NCI-H2171 treated with DMSO at 0.1 percent for 48 hours (cell line): ENCODE measurements at places on chromosomes 5 and 9.
A peak's percentile ranks its signal among the peaks of the same experiment; 100 is the strongest.

- no peak for DNase-seq
Observed at GRCh38 chr9:133474215-133474614, 4.7 kb downstream of the SLC2A6 start.

DNA sequence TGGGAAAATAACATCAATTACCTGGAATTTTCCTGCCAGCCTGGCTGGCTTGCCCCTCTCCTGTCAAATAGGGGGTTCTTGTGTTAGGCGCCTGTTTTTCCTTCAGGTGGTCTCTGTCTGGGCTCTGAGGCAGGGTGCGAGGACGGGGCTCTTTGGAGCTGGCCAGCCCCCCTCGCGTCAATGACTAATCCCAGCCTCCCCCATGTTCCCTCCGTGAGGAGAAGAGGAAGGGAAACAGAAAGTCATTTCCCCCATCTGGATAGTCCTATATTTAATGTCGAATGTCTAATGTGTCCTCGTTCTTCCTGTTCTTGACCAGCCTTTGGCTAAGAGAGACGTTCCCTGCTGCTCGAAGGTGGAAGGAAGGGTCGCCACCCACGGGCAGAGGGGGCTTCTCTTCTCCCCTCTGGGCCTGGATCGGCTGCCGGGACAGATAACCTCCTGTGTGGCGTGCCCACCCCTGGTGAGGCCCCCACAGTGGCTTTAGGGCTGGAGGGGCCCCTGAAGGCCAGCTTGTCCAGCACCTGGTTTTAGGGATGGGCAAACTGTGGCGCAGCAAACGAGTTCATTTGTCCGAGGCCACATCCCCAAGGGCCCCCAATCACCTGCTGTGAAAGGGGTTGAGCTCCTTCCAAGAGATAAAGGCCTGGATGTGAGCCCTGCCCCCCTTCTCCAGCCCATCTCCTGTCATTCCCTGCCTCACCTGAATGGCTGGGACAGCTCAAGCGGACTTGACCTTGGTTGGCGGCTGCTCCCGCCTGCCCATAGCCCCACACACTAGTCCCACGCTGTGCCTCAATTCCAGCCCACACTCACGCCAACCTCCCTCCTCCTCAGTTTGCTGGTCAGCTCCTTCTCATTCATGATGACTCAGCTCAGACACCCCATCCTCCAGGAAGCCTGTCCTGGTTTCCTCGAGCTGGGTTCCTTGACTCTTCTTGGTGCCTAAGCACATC, 35.9 kb upstream of the UNC5A start:
- no peak for DNase-seq

DNA sequence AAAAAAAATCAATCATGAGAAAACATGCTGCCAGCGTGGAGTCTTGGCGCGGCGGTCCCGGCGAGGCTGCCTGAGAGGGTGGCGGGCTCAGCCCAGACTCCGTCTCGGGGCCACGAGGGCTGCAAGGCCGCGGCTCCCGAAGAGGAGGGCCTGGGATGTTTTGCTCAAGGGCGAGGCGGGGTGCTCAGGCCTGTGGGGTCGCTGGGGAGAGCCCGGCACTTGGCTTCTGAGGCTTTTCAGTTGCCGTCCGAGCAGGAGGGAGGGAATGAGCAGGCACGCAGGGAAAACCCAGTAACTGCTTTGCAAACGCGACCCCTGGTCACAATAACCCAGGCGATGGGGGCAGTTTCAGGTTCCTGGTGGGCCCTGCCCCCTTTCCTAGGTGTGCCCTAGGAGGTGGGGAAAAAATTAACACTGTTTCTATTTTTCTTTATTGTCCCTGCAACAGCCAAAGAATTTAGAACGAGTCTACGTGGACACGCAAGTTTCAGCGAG, 3.2 kb upstream of the IRX2 start:
- DNase-seq, result no peak

DNA sequence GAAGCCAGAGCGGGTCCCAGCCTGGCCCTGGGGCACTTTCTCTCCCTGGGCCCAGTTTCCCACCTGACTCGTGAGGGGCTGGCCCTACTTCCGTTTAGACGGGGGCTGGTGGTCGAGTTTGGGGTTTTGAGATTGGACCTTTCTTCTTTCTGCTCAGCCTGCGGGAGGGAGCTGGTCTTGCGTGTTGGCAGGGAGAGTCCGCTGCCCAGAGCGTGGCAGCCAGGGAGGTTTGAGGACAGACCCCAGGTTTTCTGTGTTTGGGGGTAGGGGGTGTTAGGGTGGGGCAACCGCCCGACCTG, 6.0 kb upstream of the PITX1 start:
- no peak for DNase-seq

GRCh38 chr5:74205767-74206578, 434.6 kb downstream of the ENC1 start:
- DNase-seq, result peak; percentile 76

GRCh38 chr5:35274839-35275509, 44.7 kb upstream of the PRLR start:
- no peak for DNase-seq

- no peak for DNase-seq
Observed at GRCh38 chr5:143896966-143897365, 85.0 kb downstream of the HMHB1 start.

GRCh38 chr5:32510860-32511259, 66.3 kb upstream of the ZFR start:
- no peak for DNase-seq

DNA sequence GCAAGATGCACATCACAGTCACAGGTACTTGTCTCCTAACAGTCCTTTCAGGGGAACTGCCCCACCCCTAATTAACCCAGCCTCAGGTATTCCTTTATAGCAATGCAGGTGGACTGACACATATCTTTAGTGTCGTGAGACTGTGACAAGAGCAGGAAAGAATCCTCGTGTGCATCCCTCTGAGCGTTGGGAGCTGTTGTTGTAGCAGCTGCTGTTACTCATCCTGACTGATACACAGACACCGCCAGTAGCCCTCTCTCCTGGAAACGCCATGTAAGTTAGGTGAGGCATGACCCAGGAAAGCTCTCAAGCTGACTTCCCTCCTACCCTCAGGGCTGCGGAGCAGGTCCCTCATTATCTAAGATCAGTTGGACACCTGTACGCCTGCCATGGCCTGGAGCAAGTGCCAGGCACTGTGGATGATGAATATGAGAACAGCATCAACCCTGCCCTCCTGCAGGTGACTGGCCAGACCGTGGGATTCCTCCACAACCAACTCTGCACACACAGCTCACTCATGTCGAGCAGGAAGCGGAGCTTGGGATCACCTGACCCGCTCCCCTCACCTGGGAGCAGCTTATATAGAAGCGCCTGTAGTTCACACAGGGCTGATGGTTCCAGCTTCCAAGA, 10.2 kb upstream of the LCN15 start:
- no peak for DNase-seq

- DNase-seq, result no peak
Observed at GRCh38 chr5:86170194-86170593, 447.5 kb upstream of the COX7C start.

GRCh38 chr9:87836951-87837705, 45.5 kb upstream of the SPATA31E1 start:
- DNase-seq, result no peak

GRCh38 chr5:173890195-173890991, 2.2 kb downstream of the CPEB4 start:
- DNase-seq, result no peak

DNA sequence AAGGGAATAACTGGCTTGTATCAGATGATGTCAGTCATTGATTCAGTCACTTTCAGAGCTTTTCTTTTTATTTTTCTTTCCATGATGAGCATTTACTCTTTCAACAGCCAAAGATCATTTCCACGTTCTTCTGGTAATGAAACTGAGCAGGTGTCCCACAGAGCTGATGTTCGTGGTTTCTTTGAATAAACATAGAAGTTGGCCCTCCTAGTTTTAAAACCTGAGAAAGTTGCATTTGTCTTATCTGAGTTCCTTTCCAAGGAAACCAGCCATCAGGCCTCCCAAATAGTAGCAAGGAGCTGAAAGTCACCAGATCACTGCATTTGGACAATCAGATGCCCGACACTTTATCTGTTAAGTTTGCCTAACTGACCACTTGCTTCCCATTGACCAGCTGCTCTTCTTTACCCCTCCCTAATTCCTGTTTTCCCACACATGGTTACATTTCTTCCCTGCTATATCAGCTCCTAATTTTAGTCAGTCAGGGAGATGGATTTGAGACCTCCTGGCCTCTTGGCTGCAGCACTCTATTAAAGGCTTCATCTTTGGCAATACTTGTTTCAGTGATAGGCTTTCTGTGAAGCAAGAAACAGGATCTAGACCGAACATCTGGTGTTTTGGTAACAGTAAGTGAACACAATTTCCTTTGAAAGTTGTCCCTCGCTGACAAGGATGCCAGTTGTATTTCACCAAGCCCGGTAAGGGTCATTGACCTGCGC, 420.8 kb downstream of the CHSY3 start:
- no peak for DNase-seq

- DNase-seq, result no peak
Observed at GRCh38 chr5:98637116-98637515, 136.3 kb upstream of the RGMB start.

DNA sequence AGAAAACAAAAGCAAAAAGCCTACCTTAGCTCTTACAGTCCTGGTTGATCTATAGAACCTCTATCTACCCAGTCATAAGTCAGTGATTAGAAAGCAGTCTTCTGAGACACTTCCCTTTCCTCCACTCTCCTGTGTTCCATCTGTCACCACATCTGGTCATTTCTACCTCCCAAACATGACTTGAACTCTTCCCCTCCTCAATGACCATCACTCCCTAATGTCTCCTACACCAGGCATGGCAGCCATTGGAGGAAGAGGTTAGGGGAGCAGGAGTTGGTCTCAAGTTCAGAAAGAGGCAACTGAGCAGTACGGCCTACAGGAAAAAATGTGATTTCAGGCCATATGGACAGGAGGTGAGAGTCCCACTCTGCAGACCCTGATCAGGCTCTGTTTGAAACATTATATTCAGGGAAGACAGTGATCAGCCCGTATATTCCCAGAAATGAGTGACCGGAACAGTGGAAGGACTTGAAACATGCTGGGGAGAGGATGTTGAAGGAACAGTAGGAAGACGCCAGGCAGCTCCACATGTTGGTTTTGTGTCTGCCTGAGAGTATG, 12.0 kb downstream of the ABLIM3 start:
- peak; percentile 34 for DNase-seq

- peak; percentile 0 for DNase-seq
Observed at GRCh38 chr5:80711938-80712337, 57.2 kb upstream of the DHFR start.

DNA sequence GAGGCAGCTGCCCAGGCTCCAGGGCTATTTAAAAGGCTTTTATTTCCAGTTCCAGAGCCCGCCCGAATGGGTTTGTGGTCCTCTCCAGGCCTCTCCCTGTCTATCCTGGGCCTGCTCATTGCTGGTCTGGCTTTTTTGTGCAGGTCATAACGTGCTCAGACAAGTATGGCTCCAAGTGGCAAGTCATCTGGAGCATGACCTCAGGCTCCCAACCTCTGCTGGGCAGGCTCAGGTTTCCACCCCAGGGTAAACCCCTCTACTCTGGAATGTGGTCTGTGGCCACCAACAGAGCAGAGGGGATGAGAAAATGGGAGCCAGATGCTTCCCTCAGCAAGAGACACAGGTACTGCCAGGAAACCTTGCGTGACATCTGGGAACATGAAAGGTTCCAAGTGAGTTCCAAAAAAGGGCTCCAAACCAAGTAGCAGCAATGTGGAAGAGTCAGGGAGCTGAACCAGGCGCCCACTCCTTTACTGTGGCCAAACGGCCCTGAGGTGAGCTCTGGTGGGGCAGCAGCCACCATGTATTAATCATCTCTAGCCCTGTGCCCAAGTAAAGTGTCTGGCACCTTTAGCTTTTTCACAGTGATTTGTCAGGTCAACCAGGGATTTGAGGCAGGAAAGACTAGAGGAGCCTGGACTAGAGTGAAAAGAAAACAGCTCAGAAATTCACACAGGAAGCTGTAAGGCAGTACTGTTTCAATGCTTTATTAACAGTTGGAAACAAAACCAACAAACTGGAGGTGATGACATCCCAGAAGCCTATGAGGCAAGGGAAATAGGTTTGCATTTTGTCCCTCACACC, 25.7 kb downstream of the PCDHGC5 start:
- peak; percentile 88 for DNase-seq

- DNase-seq, result no peak
Observed at GRCh38 chr5:165620394-165620793, 2115.0 kb downstream of the MAT2B start.

DNA sequence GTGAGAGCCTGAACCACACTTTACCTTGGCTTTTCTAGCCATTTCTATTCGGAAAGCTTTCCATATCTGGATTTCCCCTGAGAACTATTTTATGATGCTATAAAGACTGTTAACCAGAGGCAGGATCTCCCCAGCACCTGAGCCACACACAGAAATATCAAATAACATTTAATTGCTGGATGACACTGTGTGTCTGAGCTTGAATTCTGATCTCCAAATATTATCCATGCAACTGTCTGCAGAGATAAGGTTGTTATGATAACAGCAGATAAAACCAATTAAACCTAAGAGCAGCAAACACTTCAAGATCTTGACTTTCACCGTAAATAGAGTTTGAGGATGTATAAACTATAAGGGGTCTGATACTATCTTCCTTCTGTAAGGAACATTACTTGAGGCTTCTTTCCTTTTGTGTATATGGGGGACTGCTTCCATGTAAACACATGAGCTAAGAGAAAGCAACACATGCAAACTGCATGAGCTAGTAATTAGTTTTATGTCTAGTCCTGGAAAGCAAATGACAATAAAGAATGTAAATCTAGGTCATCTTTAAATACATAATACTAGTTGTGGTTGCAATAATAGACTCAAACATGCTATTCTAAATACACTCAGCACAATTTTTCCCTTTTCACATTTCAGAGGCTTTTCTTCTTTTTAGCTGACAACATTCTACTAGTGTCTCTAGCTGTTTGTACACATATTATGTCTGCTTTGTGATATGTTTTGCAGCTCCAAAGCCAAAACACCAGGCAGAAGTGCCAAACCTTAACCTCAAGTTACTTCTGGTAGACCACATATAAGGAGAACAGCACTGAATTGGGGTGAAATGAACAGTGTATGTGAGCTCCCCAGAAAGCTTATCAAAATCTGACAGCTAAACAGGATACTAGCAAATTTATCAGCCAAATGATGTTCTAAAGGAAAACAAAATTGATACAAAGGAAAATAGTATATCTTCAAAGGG, 136.5 kb downstream of the EFNA5 start:
- DNase-seq, result peak; percentile 79

GRCh38 chr9:10855847-10856246, 243.0 kb upstream of the PTPRD start:
- peak; percentile 19 for DNase-seq

- DNase-seq, result no peak
Observed at GRCh38 chr5:13804336-13804735, 140.2 kb downstream of the DNAH5 start.

GRCh38 chr9:70490478-70490877, 76.0 kb upstream of the KLF9 start:
- no peak for DNase-seq

- DNase-seq, result no peak
Observed at GRCh38 chr5:74016373-74016772, 390.4 kb downstream of the ARHGEF28 start.

- no peak for DNase-seq
Observed at GRCh38 chr5:172806897-172807672, 27.0 kb upstream of the ERGIC1 start.

GRCh38 chr9:106846857-106847256, 16.1 kb upstream of the ZNF462 start:
- DNase-seq, result no peak
